PC-3 (cell line): ENCODE measurements at places on chromosomes 4 and X.

DNA sequence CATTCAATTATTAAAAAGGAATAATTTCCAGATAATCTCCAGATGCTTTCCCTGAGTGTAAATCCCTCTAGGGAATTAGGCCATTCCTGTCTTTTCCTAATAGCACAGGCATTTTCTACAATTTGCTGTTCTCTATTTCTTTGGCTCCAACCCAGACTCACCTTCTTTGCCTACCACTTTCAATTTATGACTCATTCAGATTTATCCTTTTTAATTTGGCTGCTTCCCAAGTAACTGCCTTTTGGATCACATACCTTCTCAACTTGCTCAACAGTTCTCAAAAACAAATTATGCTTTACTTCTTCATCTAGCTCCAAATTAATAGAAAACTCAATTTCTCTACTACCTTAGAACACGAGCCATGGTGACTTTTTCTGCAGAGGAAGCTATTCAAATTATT is 1166.3 kb upstream of the PCDH7 start:
- DNase-seq, result peak; percentile 75

DNA sequence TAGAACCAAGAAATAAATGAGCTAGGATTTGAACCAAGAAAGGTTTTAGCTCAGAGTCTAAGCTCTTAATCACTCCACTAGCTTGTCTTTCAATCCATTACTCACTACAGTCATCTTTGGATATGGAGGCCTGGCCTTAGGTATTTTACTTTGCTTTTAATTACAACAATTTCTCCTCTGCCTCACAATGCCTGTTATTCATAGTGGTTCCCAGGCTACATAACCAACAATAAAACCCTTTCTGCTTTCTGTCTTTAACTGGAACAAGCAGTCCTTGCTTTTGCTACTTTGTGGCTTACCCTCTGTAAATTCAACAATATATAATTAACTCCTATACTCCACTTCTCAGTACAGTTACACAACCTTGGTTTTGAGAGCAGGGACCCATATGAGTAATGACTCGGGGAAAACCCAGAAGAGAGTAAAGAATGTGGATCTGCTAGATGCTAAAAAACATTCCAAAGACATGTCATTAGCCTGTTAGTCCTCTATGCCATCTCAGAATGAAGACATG is 94.7 kb upstream of the NAP1L5 start:
- DNase-seq, result peak; percentile 63

DNA sequence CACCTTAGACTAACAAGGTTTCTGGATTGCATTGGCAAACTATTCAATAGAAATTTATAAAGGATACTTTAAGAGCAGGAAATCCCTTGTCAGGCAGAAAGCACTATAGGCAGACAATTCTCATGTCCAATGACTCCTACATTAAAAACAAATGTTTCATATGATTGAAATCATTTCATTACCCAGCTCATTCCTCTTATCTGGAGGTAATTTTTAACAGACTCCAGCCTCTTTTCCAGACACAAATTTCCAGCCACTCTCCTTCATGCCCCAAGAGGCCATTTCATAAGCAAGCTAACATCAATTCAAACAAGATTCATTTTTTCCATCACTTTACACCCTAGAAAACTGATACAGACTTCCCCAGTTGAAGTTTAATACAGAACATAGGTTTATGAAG is 495.1 kb upstream of the FRG1 start:
- DNase-seq, result no peak

DNA sequence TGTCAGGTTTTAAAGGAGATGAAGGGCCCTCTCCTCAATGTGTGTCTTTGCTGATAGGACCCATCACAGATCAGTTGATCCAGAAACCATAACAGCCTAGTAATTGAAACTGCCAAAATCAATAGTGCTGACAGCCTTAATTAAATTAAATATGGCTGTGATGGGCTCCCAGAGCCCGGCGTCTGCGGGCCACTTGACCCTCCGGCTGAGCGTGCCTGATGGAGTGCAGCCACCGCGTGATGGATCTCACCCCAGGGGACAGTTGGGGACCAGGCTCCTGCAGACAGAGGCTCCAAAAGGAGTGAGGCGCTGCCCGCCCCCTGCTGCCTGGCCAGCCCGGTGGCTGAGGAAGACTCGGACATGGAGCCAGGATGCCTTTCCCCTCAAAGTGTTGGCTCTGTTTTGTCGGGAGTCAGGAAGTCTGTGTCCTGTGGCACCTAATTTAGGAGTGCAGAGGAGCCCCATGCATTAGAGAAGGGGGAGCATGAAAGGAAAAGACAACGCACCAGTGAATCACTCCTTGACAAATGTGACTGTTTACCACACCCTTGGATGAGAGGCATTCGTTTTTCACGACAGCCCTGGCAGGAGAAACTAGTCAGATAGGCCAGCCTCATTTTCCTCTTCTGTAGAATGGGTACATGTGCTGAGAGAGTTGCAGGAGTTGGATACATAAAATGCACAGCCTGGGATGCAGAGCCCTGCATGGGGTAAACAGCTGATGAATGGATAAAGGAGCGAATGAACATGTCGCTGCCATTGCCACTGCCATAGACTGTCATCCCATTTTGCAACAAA is 40.9 kb upstream of the MSX1 start:
- DNase-seq, result no peak

- DNase-seq, result peak; percentile 39
Observed at GRCh38 chr4:132071815-132072214, 1077.3 kb upstream of the PCDH10 start.

- DNase-seq, result no peak
Observed at GRCh38 chr4:55291227-55291640, 54.8 kb upstream of the SRD5A3 start.
